Stimulated activated CD4-positive, alpha-beta T cell treated with anti-CD3 and anti-CD28 coated beads, TNF-alpha, amount 100 ng/mL, for 24 hours (primary cell): ENCODE measurements at places on chromosomes 3 and 15.

DNA sequence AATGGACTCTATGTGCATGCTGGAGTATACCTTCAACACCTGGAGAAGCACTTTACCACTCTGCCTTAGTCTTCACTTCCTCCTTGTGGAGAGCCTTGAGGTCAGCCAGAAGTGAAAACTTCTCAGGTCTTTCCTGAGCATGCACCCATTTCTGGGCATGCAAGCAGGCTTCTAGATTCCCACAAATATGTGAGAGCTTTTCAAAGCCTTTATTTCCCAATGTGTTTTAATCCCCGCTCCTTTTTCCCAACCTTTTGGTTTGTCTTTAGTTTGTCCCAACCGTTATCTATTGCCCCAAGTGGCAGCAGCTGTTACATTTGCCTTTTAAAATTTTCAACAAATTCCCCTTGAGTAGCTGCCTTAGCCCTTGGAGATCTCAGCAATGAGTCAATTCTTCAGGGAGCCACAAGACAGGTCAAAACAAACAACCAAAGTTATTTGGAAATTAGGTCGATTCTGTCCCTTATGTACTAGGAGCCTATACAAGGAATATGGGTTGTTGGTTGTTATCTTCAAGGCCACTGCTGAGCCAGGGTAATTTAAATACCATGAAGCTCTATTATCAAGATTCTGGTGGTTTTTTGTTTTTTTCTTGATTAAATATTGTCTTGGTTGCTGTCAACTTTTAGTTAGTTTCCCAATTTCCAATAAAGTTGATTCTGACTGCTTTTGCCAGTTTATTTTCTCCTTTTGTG lies 44.4 kb downstream of the LSM3 start:
- DNase-seq = no peak

DNA sequence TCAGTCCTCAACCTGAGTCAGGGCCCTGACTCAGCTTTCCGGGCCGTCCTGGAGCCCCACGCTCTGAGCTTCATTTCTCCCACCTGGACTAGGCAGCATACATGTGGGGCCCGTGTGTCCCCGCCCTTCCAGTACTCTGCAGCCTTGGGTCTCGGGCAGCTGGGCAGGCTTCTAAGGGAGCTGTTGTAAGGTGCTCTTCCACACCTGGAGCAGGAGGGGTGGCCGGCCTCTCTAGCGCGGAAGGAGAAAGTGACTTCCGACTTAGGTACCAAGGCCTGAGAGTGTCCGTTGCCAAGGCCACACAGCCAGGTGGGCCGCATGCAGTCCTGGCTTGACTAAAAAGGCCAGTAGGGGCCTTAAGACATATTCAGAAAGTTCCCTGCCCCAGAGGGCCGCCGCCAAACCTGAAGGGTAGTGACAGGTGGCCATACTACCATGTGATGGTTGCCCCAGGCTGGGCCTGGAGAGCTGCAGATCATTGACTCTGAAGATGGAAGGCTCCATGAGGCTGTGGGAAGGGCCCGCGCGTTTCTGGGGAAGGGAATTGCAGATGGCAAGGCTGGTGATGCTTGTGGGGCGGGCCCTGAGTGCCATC lies 9.4 kb upstream of the SEMA3B start:
- DNase-seq = no peak

DNA sequence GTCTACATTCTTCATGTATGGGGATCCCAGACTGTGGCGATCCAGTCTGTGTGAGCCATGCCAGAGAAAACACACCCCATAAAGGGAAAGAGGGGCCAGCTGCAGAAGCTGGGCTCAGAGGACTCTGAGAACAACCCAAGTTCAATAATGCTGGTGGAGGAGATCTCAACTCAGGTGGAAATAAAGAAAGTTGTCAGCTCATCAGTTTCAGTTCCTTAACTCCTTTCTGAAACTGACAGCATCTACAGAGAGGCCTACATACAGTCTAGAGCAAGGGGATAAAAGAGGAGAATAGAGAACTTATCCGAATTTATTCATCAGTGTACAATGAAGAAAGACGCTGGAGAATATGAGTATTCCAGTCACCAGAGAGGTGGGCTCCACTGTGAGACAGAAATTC lies 77.0 kb downstream of the NTRK3 start:
- no peak for DNase-seq

GRCh38 chr3:40321818-40322217 lies 12.3 kb downstream of the EIF1B start:
- no peak for DNase-seq

DNA sequence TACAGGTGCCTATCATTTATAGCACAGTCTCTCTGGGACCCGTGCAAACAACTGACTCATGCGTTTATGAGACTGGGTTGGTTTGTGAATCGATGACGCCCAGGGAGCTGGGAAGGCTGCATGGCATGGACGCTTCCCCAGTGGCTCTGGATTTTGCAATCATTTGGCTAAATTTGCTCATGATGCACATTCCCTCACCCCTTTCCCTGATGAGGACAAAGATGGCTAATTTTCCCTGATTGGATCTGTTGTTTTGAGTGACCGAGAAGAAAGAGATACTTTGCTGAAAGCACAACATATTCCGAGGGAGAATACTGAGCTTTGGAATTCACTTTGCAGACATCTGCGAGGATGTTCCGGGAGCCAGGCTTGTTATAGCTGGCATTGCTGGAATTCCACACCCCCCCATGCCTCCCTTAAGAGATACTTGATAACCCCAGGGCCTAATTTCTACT lies 51.1 kb downstream of the CGNL1 start:
- DNase-seq = no peak

GRCh38 chr3:170368921-170369320 lies 11.4 kb downstream of the SKIL start:
- no peak for DNase-seq
